SK-N-SH (cell line): ENCODE measurements at places on chromosomes 6 and 20.

DNA sequence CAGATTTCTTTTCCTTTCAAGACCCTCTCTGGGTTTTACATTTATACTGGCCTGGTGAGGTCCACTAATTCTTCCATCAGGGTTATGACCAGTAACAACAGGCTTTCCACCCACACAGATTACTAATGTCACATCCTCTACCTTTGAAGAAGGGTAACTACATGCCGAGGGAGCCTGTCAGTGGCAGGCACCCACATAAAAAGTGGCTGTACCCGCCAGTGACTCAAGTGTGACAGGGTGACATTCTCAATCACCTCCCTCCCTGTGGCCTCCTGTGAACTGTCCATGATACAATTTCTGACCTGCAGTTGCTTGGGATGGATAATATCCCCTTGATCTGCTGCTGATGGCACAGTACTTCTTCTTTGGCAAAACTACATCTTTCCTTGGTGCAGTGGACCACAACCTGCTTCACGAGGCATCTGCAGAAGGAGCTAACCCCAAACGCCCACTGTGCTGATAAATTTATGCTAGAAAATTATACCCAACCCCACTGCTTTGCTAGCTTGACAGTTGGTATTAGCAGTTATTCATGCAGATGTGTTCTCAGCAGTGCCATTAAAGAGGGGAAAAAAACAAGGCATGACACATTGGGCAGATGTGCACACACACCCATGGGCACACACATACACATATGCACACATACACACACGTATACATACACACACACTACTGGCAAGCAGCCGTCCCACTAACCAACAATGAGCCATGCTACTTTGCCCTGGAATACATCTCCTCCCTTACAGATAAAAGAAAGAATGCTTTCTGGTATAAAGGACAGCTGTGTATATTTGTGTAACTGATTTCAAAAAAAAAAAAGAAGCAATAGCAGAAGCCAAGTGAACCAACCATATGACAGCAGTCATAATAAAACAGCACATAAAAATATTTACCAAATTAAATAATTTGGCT lies 20.8 kb downstream of the GFOD1 start:
- no peak for DNase-seq

DNA sequence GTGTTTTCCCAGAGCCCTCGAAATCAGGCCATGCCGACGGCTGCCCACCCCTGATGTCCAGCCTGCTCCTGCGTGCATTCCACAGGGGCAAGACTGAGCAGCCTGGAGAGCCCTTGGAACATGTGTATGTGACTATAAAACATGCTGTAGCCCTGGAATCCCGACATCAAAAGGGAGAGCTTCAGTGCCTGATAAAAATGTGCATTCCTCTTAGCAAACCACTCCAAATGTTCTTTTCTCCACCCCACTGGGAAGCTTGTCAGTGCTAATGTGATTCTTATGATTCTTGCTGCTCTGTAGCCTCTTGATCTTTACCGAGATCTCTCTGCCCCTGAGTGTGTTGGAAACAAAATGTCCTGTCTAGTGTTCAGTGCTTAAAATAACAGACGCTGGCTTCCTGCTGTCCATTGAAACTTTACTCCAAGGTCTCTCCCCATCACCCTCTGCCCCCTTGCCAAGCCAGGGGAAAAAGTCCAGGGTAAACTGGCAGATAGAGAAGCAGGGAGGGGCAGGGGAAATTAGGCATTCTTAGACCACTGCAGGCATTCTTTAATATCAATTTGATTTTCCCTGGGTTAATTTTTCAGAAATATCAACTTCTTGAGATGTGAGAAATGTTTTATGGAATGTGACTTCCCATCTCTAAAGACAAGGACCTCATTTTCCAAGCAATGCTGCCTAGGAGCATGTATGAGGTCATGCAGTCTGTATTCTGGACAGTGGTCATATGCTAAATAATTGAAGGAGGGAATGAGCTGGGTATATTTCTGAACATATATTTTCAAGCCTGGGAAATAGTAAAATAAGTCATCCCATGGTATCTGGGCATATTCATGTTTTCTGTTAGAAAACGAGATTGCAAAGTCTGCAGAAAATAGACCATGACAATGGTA lies 73.8 kb upstream of the ISM1 start:
- no peak for DNase-seq

- no peak for DNase-seq
Measured at GRCh38 chr6:71391126-71391525, 102.5 kb downstream of the OGFRL1 start.

GRCh38 chr6:138957484-138957883 lies 30.6 kb downstream of the REPS1 start:
- DNase-seq, result no peak

- DNase-seq, result peak; percentile 91
Measured at GRCh38 chr20:266596-267562, 9.4 kb downstream of the DEFB132 start.

DNA sequence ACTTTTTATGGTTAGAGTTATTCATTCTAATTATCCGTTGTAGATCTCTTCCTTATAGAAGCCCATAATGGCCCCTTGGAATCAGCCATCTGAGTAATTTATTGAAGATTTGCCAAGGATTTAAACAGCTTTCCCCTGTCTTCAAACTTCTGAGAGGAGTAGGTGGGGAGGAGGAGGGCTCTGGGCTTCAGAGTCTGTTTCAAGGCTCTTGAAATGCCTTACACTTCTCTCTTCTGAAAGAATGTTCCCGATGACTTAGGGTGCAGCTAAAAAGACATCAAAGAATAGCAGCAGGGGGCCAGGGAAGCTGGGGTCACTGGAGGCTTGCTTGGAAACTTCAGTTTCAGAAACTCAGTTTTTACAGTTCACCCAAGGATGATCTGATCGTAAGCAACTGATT lies 165.3 kb downstream of the ZDHHC14 start:
- no peak for DNase-seq

DNA sequence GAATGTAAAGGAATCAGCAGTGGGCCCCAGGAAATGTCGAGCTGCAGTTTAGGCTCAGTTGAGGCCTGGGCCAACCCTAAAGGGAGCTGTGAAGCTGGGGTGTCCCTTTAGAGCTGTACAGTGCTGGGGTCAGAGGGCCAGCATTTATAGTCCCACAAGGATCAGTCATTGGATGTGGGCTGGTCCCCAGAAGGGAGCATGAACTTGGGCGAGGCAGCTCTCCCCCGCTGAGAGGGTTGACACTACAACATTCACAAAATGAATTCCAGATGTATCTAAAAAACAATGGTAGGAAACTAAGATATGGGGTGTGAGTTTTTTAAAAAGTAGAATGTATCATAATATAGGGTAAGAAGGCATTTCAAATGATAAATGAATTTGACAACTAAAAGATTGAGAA lies 29.7 kb upstream of the TMX4 start:
- DNase-seq, result no peak

- DNase-seq, result no peak
Measured at GRCh38 chr20:47929368-47930115, 144.3 kb upstream of the SULF2 start.

GRCh38 chr6:165987483-165988301 lies 180.0 kb downstream of the TBXT start:
- peak; percentile 90 for DNase-seq

GRCh38 chr6:104728448-104728847 lies 131.3 kb downstream of the HACE1 start:
- no peak for DNase-seq

GRCh38 chr6:135640449-135641111 lies 143.0 kb upstream of the AHI1 start:
- DNase-seq, result no peak

DNA sequence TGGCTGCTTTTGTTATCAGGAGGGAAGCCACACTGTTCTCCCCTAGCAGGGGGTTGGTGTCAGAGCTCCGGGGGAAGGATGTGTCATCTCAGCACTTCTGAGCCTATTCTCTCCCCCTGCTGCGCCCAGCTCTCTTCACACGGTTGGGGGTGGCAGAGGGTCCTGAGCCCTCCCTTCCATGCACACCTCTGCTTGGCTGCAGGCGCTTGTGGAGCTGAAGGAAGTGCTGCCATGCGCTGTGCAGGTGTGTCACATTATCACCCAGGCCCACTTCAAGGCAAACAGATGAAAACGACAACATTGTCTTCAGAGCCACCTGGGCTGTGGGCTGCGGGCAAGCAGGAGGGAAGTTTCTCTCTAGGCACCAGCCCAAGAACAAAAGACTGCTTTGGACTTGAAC lies 263.4 kb downstream of the BMP7 start:
- DNase-seq, result no peak

GRCh38 chr6:109253366-109253765 lies 128.9 kb downstream of the CD164 start:
- no peak for DNase-seq

GRCh38 chr6:127570739-127571389 lies 6.1 kb upstream of the C6orf58 start:
- no peak for DNase-seq

GRCh38 chr6:105322499-105323225 lies 80.2 kb downstream of the PREP start:
- DNase-seq, result no peak

- DNase-seq, result peak; percentile 83
Measured at GRCh38 chr6:73521351-73521985, 636 bp upstream of the EEF1A1 start.

DNA sequence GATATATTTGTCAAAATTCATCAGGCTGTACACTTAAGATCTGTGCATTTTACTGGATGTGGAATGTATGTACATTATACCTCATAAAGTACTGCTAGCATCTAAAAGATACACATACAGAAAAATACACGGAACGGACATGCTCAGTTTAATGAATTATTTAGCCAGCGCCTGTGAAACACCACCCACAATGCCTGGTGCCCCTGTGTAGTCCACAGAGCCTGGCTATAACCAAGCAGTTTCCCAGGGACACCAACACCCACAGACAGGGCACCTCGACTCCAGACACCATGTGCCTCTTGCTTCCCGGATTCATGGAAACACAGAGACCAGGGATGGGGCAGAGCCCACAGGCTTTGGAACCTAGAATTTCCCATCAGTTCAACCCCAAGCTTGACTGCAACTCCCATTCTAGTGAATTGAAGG lies 17.4 kb upstream of the ARMC12 start:
- DNase-seq, result no peak

GRCh38 chr6:125700581-125701353 lies 48.7 kb upstream of the HEY2 start:
- no peak for DNase-seq

GRCh38 chr6:147407571-147407970 lies 100.9 kb upstream of the SAMD5 start:
- no peak for DNase-seq

- DNase-seq, result no peak
Measured at GRCh38 chr20:31723069-31723318, 326 bp upstream of the BCL2L1 start.

GRCh38 chr6:18561037-18561750 lies 174.0 kb downstream of the RNF144B start:
- peak; percentile 30 for DNase-seq

DNA sequence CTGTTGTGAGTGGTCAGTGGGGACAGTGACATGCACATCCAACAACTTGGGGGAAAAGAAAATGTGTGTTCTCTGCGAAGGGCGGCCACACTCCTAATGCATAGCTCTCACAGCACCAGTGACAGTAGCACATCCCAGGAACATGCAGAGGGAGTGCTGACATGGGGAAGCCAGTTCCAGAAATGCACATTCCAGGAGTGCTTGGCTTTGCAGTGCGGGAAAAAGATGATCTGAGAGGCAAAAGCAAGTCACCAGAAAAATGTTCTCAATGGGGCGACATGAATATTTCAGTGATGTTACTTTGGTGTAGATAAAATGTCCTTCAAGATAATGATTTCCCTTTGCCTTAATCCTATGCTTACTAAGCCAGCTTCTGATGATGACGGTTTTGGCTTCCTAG lies 42.9 kb upstream of the PDE10A start:
- no peak for DNase-seq

- peak; percentile 14 for DNase-seq
Measured at GRCh38 chr6:85537055-85537494, 56.6 kb downstream of the SNX14 start.

DNA sequence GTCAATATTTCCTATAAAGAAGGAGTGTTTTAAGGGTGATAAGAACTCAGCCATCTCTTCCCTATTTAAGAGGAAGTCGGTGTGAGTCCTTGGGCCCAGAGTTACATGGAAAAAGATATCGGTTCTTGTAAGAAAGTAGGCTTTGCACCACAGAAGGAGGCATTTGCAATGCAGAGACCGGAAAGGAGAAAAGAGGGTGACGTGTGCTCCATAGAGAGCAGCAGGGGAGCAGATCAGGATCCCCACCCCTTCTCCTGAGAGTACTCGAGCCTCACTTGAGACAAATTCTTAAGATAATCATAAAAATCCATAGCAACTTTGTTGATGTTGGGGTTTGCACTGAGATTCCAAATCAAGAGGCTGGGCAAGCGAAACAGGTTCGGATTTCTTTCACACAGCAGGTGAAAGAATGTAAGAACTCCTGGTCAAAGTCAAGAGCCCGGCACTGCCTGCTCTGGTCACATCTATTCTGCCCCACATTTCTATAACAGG lies 27.8 kb downstream of the FOXA2 start:
- no peak for DNase-seq

DNA sequence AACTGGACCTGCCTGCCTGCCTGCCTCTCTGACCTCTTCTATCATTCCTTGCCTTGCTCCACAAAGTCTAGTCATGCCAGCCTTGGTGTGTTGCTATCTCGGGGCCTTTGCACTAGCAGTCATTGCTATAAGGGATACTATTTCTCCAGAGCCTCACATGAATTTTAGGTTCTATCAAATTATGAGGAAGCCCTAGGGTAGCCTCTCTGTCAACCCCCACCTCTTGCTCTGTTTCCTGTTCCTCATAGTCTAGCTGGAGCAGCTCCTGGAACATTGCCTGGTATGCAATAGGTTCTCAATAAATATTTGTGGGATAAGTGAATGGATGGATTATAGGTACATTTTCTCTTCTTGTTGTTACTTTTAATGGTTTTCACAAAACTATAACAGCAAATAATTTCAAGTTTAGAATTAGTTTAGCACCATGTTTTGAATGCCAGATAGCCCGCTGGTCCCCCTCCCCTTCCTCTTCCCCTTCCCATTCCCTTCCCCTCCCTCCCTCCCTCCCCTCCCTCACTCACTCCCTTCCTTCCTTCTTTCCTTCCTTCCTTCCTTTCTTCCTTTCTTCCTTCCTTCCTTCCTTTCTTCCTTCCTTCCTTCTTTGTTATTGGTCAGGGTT lies 46.9 kb upstream of the DTNBP1 start:
- DNase-seq, result no peak

DNA sequence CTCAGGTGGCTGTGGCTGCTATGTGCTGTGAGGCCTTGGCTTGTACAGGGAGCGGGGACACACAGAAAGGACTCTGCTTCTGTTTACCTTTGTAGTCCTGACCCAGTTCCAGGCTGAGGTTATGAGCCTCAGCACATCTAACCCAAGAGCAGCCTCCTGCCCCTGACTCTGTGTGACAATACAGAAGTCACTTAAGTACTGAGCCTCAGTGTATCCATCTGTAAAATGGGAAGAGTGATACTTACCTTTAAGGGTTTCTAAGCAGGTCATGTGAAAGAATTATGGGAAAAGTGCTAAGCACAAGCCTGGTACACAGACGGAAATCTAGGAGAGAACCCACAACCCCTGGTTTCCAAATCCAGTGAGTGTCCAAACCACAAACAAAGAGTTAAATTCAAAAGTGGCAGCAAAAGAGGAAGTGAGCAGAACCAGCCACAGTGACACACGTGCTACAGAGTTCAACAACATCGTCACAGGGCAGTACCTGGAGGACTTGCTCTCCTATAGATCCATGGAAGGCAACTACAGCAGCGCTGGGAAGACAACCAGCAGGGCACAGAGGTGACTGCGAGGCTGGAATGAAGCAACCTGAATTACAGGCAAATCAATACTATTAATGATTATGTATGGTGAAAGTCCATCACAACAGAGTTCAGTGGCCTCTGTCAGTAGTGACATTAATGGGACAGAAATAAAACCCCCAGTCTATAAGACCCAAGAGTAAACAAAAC lies 12.5 kb downstream of the TRIM26 start:
- DNase-seq, result no peak

- no peak for DNase-seq
Measured at GRCh38 chr6:136405420-136406029, 115.9 kb upstream of the BCLAF1 start.
